SHP77 (cell line): ENCODE measurements at places on chromosomes 7 and 10.

DNA sequence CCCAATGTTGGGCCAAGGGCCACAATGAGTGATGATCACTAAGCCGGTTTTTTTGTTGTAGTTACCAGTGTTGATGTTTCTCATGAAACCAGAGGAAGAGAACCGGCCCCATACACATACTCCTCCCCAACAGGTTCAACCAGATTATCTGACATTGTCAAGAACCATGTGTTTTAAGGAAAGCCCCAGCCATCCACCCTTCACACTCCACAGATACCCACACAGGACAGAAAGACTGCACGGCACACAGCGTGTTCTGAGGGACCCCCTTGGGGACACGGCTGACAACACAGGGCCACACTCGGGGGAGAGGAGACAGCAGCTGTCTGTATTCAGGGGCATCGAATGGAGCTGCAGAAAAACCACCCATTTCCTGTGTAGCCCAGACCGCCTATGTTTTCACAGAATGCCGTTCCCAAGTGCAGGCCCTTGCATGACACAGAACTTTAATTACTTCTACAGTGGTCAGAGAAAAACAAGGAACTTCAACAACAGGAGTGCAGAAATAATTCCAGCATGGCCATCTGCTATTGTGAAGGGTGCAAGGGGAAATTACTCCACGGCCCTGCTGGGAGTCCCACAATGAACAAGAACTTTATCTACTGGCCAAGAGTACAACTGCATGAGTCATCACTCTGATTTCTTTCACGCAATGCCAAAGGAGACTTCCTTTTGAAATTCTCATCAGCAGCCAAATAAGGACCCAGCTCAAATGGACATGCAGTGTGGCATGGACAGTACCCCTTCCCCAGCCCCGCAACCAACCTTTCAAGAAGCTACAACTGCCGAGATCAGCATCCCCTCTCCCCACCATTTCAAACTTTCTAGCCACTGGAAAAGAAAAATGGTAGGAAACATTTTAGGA lies 2.3 kb downstream of the KLF6 start:
- DNase-seq, result no peak

- DNase-seq, result peak; percentile 50
These were observed 13.8 kb downstream of the LRRC4 start for GRCh38 chr7:128017460-128017859.

- no peak for DNase-seq
These were observed 64.7 kb downstream of the CPED1 start for GRCh38 chr7:121053219-121053618.

GRCh38 chr7:83457022-83457892 lies 191.7 kb downstream of the SEMA3E start:
- DNase-seq, result no peak

GRCh38 chr7:157021871-157022680 lies 11.6 kb upstream of the MNX1 start:
- no peak for DNase-seq

GRCh38 chr10:119414081-119414611 lies 128.4 kb downstream of the RGS10 start:
- DNase-seq, result peak; percentile 71

- DNase-seq, result peak; percentile 11
These were observed 51.7 kb downstream of the HSPA12A start for GRCh38 chr10:116690356-116691322.

GRCh38 chr10:103225939-103226338 lies 19.7 kb upstream of the RPEL1 start:
- no peak for DNase-seq

- DNase-seq, result no peak
These were observed 17.2 kb downstream of the ANK3 start for GRCh38 chr10:60372436-60372835.

- no peak for DNase-seq
These were observed 277.0 kb upstream of the IMMP2L start for GRCh38 chr7:111839261-111839660.

DNA sequence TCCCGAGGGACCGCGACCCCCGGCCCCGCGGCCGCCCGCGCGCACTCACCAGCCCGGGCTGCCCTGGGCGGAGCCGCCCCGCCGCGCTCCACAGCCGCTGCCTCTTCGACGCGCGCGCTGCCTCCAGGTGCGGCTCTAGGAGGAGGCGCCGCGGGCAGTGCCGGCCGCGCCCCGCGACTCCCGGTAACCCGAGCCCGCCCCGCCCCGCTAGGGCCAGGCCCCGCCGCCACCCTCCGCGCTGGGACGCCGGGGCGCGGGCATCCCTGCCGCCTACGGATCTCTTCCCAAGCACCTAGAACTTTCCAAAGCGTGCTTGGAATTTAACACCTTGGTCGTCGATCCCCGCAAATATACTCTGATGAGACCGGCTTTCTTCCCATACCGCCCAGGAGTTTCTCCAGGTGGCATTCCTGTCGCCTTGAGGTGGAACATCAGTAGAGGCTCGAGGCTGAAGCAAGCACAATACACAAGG lies at the start of gene SLC26A5:
Gene SLC26A5, minus strand, starts transcription at position 159 of the 472 bp plus-strand sequence. CDS start 24,693 bp downstream, outside the sequence.
- DNase-seq, result no peak

GRCh38 chr7:70361821-70362220 lies 763.5 kb downstream of the AUTS2 start:
- no peak for DNase-seq

GRCh38 chr7:148987010-148987750 lies 41.1 kb downstream of the PDIA4 start:
- peak; percentile 84 for DNase-seq

GRCh38 chr10:18056583-18056982 lies 83.6 kb upstream of the CACNB2 start:
- no peak for DNase-seq

GRCh38 chr10:103748020-103748419 lies 107.4 kb downstream of the SH3PXD2A start:
- DNase-seq, result no peak

DNA sequence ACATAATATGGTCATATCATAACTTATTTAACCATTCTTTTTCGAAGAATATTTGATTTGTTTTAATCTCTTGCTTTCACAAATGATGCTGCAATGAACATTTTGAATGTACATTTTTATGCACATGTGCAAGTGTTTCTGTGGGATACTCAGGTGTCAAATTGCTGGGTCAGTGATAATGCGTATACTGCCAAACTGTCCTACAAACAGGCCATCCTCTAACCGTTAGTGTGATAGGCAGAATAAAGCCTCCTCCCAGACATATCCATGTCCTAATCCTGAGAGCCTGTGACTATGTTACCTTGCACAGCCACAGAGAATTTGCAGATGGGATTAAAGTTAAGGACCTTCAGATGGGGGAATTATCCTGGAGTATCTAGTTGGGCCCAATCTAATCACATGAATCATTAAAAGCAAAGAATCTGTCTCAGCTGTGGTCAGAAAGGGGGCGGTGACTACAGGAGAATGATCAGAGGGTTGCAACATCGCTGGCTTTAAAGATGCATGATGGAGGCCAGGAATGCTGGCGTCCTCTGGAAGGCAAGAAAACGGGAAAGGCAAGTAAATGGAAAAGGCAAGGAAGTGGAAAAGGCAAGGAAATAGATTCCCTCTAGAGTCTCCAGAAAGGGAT lies 46.7 kb downstream of the FZD1 start:
- no peak for DNase-seq

- DNase-seq, result no peak
These were observed 2.1 kb upstream of the GPRIN2 start for GRCh38 chr10:46558392-46559185.

DNA sequence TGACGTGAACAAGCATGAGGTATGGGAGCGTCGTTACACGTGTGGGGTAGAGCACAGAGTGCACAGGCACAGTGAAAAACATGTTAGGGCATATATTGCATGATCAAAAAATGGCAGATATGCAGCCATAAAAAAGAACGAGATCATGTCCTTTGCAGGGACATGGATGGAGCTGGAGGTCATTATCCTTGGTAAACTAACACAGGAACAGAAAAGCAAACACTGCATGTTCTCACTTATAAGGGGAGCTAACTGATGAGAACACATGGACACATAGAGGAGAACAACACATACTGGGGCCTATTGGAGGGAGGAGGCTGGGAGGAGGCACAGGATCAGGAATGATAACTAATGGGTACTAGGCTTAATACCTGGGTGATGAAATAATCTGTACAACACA lies 66.3 kb downstream of the TACC2 start:
- DNase-seq, result no peak

DNA sequence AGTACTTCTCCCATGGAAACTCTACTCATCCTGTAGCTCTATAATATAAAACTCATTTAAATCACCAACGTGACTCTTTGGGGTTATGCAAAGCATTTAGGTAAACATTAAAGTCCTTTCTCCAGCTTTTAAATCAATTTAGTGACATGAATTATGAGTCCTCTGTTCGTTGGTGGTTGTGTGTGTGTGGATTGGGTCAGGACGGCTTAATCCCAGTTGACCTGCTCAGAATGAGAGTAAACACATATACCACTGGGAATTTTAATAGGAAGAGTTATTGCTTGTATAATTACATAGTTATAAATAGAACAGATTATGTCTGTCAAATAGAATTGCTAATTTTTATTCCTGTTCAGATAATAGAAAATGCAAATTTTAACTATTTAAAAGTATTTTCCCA lies 30.7 kb upstream of the ADCY1 start:
- no peak for DNase-seq

GRCh38 chr10:37703833-37704382 lies 153.5 kb downstream of the ZNF248 start:
- DNase-seq, result no peak

DNA sequence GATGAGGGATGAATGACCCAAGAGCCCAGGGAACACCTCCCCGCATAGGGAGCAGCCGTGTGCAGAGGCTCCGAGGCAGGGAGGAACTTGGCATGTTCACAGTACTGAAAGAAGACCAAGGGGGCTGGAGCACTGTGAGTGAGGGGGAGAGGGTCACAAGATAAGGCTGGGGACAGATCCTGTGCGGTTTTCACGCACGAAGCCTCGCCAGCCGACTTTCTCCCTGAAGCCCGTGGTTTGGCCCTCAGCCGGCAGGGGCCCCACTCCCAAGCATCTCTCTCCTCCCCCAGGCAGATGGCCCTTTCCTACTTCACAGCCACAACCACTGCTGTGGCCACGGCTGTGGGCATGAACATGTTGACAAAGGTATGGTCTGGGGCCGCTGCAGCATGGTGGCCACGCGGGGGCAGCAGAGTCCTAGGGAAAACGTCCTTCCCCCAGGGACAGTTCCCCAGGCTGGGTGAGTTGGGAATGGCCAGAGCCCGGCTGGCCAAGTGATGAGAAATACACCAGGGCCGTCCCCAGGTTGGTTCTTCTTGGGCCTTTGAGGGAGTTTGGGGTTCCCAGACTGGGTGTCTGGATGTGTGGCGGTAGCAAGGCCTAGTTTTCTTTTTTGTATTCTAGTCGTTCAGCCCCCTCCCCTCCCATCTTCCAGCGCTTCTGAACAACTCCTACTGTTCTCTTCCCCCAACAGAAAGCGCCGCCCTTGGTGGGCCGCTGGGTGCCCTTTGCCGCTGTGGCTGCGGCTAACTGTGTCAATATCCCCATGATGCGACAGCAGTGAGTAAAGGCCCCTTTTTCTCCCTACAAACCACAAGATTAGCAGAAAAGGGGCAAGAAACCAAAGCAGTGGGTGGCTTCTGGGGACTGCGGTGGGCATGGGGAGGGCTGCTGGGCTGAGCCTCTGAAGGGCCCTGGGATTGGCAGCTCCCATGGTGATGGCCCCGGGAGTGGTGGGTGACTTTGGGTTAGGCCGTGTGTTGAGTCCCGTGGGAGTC lies 14.4 kb upstream of the WBP1L start:
- peak; percentile 79 for DNase-seq
